Fibroblast of pulmonary artery (primary cell): ENCODE measurements at places on chromosomes 7 and 10.

GRCh38 chr7:77459311-77459726 is 43.2 kb upstream of the GSAP start:
- DNase-seq: no peak

DNA sequence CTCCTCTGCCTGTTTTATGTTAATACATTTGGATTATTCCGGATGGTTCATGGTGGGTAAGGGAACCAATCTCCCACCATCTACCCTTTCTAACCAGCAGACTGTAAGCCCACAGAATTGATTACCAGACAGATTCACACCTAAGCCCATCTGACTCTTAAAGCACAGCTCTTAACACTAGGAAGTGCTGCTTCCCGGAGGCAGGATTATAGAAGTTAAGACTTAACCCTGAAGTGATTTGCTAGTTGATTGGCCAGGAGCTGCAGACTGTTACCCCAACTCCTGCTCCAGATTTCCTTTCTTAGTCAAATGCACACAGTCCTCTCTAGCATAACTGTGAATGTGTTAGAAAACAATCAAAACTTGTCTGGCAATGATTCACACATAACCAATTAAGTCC is 221.7 kb downstream of the CDK14 start:
- DNase-seq: no peak

DNA sequence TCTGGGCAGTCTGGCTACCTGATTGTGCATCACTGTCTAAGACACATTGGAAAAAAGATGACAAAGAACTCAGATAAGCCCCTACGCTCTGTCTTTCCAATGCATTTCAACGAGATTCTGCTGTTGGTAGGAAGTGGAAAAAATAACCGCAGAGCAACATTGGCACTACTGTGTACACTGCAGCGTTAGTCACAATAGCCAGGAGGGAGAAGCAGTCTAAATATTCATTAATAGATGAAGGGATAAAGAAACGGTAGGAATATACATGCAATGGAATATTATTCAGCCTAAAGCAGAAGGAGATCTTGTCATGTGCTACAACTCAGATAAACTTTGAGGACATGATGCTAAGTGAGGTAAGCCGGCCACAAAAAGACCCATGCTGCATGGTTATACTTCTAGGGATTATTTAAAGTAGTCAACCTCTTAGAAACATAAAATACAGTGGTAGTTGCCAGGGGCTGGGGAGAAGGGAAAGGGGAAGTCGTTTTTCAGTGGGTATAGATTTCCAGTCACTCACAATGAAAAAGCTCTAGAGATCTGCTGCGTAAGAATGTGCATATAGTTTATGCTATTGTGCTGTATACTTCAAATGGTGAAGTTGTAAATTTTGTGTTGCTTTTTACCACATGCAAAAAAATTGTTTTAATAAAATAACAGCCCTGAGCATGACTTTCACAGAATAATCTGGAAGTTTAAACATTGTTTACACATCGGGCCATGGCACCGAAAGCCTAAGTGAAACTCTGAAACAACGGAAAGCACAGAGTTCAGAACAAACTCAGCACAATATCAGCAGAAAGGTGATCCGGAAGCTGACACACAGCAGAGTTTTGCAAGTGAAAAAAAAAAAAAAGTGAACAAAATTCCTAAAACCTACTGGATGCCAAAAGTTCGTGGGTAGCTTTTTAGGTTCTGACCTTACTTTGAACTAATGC is 40.1 kb downstream of the ELMO1 start:
- DNase-seq: no peak

DNA sequence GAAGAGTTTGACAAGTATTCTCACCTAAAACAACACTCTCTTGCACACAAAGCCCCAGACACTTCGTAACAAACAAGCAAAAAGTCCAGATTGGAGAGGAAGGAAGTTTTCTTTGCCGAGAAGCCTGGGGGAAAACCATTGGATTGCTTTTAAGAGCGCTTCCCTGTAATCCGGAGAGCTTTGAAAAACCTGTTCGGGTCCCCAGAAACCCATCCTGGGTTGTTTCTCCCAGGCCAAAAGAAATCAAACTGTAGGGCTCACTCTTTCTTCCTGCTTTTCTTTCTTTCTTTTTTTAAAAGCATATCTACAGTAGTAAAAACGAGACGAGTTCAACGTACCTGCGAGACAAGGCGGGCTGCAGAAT is 655 bp downstream of the SP8 start:
- no peak for DNase-seq

- peak; percentile 76 for DNase-seq
These were observed 28.8 kb downstream of the PTPN12 start for GRCh38 chr7:77565917-77566316.

DNA sequence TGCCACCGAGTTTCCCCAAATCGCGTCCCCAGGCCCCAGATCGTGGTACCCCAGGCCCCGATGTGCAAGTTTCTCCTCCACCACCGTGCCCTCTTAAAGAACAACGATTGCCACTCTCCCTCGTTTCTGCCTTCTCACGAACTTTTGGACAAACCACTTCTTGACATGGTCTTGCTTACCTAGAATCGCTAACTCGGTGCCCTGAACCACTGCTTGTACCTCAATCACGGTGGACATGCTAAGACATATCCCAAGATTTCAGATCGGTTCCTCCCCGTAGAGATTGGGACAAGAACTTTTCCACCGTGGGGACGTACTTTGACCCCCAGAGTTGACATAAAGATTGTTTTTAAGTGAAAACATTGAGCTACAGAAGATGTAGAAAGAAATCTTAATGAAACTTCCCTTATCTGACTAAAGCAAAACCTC is 477 bp upstream of the ZC3HAV1 start:
- DNase-seq: no peak

- no peak for DNase-seq
These were observed 215.7 kb downstream of the SNX10 start for GRCh38 chr7:26507108-26507987.

- no peak for DNase-seq
These were observed 115.3 kb downstream of the NRCAM start for GRCh38 chr7:108340856-108341411.

DNA sequence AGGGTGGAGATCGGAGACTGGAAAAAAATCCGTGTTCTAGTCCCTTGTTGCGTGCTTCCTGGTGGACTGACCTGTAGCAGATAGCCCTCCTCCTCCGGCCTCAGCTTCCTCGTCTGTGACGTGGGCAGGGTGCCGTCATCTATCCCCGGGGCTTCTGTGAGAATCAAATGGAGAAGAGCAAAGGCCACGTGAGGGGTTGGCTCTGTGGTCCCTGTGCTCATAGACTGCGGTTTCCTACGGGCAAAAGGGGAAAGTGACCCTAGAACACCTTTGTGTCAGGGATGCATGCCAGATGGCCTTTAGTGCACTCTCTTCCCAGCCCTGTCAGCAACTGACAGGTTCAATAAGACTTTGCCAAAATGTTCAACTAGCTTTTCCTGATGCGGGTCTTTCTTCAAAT is 33.7 kb downstream of the GRK5 start:
- DNase-seq: no peak
